ENCODE measurements at places on chromosomes 12 and 14.

DNA sequence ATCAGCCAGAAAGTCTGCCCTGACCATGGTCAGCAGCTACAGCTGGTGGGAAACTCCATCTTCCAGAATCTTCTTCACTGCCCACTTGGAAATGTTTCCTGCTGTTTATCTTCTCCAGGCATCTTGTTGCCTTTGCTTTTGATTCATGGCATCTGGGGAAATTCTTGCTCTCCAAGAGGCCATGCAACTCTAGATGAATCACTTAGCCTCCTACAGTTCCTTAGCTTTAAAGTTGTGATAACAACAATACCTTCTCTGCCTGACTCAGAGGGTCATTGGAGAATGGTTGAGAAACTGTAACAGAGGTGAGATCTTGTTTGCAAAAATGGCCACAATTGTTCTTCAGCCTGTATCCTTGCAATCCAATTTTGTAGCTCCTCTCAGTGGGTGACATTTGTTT lies 121.0 kb upstream of the VRK1 start:
- DNase-seq: no peak

DNA sequence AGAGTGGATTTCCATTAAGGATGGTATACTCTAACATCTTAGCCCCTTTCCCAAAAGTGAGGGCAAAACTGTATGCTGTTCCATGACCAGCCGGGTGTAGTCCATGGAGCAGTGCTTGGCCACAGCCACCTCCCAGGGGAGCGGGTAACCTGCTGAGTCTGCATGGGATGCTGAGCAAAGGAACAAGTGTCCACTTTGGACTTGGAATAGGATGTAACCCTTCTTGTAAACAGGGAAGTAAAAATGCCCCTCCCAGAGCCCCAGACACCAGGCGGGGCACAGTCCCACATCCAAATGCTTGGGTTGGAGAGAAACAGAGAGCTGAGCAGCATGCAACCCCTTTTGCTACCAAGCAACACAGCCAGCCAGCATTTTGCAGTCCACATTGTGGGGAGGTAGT lies 65.6 kb downstream of the ACTN1 start:
- no peak for DNase-seq

GRCh38 chr12:74488134-74488533 lies 49.5 kb upstream of the ATXN7L3B start:
- no peak for DNase-seq

GRCh38 chr14:30779210-30779609 lies 95.1 kb upstream of the COCH start:
- no peak for DNase-seq

GRCh38 chr14:49953196-49953595 lies 60.3 kb downstream of the ARF6 start:
- no peak for DNase-seq

DNA sequence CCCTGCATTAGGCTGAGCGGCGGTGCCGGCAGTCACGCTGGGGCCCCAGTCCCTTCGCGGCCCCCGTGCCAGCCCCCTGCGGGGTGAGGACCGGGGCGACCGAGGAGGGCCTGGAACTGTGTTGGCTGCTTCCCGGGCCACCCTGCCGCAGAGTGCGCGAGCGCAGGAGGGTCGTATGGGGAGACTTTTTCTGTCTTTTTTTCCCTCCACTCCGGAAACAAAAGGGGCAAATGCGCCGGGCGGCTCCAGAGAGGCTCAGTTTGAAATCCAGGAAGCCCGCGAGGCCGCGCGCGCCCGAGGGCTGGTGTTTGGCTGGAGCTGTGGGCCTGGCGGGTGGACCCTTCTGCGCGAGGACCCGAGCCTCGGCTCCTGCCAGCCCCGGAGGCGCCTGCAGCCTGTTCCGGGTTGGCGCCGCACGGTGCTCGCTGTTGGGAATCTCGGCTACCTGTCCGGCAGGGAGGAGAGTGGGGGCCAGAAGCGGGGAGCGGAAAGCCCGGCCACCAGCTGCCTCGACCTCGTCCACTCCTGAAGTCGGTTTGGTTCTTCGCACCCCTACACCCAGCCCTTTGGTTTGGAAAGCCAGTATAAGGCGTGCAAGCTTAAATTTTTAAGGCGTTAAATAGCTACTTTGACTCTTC lies 638 bp downstream of the PLEKHG3 start:
- peak; percentile 42 for DNase-seq
